Activated CD8-positive, alpha-beta memory T cell treated with anti-CD3 and anti-CD28 coated beads, Interleukin-2, amount 10 ng/mL, durations not matched to agents 7 days and 5 days (primary cell): ENCODE measurements at places on chromosomes 5 and 9.

GRCh38 chr9:127092041-127092608 is 30.3 kb downstream of the ANGPTL2 start:
- no peak for DNase-seq

DNA sequence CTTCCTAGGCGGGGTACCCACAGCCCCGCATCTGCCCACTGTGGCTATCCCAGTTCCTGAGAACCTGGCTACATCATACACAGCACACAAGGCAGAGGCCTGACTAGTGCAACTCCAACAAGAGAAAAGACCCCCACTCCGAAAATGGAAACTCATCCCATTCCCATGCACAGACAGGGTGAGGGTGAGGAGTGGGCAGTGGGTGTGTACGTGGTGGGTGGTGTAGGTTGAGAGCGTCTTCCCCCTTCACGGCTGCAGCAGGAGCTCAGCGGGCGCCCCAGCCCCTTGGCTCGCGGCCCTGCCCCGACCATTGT is 501 bp upstream of the MAP1B start:
- DNase-seq, result no peak

GRCh38 chr5:378301-378891 is 56.9 kb downstream of the AHRR start:
- peak; percentile 89 for DNase-seq

DNA sequence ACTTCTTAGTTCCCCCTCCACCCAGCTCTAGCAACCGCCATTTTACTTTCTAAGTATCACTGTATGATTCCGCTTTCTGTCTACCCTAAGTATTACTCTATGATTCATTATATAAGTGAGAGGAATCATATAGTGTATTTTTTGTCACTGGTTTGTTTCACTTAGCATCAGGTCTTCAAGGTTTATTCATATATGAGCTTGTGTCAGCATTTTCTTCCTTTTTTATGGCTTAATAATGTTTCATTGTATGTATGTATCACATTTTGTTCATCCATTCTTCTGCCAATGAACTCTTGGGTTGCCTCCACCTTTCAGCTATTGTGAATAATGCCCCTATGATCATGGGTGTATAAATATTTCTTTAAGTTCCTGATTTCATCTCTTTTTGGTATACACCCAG is 222.8 kb downstream of the SNCAIP start:
- no peak for DNase-seq

DNA sequence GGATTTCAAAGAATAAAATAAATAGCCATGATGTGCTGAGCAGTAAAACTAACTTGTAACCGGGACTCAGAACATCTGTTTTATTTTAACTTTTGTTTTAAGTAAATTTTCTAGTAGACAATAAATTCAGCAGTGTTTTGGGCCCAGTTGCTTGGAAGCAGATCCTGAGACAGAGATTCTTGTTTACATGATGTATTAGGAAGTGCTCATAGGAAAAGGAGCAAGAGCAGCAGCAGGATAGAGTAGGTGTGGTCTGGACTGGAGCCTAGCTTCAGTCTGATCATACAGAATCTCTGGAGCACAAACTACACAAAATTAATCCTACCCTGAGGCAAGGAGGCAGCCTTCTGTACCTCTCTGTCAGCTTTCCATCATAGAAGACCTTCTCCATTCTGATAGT is 139.2 kb upstream of the CCNH start:
- DNase-seq, result no peak

DNA sequence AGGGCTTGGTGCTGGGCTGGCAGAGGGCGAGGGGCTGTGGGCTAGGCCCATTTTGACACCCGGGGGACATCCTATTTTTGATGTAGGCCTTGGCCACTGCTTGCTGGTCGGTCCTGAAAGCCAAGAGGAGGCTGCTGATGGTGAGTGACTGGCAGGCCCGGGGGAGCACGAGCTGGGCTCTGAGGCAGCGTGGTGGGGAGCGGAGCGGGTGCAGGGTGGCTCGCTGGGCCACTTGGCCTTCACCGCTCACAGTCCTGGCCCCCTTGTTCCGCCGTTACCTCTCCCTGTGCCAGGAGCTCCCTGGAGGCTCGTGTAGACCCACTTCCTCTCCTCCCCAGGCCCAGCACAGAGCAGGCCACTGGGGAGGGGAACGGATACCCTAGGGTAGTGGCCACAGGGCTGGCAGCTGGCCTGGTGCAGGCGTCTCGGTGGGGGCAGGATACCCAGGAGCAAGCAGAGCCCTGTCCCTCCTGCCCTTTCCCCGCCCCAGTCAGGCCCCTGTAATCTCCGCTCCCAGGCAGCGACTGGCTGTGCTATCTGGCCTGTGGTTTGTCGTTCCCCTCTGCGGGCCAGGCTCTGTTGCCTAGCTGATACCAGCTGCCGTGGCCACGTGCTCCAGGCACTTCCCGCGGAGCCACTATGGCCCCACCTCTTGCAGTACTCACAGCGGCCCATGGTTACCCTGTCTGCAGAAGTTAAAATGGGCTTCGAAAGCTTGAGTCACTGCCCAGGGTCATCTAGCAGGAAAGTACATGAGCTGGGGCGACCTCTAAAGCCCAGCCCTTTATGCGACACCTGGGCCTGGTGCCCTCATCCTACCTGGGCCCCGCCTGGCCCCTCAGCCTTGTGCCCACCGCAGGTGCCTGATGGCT is 11.7 kb upstream of the DOLPP1 start:
- peak; percentile 89 for DNase-seq

DNA sequence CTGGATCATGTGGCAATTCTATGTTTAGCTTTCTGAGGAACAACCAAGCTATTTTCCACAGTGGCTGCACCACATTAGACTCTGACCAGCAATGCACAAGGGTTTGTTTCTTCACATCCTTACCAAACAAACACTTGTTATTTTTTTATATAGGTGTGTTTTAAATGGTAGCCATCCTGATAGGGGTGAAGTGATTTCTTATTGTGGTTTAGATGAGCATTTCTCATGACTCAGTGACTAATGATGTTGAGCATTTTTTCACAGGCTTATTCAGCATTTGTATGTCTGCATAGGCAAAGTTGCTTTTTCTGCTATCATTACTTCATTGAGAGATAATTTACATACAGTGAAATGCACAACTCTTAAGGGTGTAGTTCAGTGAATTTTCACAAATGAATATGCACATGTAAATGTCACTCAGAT is 36.0 kb downstream of the ANKRD33B start:
- DNase-seq, result no peak

- no peak for DNase-seq
These were observed 2.5 kb downstream of the F2R start for GRCh38 chr5:76718381-76718832.

DNA sequence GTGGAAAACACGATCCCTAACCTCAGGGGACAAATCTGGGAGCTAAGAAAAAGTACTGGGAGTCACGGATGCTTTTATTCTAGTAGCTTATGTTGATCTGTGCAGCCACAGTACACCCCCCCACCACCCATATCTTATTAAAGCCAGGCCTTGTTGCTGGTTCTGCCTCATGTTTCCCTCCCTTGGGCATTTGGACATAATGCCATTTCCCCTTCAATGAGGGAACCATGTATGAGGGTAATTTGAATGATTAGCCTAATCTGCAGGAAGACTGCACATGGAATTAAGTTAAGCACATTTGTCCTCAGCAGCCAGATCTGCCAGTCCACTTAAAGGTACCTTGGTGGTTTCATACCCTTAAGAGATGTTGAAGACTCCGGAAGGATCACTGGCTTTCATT is 102.0 kb downstream of the ARHGAP26 start:
- no peak for DNase-seq

- DNase-seq, result no peak
These were observed 179.0 kb upstream of the CD180 start for GRCh38 chr5:67375606-67376005.

GRCh38 chr5:119439140-119439631 is 13.1 kb upstream of the HSD17B4 start:
- no peak for DNase-seq

DNA sequence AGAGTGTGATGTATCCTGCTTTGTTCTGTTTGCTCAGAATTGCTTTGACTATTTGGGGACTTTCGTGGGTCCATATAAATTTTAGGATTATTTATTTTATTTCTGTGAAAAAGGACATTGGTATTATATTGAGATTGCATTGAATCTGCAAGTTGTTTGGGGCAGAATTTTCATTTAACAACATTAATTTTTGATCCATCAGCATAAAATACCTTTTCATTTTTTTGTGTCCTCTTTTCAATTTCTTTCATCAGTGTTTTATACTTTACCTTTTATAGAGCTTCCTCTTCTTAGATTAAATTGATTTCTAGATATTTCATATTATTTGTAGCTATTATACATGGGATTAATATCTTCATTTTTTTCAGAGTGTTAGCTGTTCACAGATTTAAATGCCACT is 40.8 kb upstream of the FBXL7 start:
- no peak for DNase-seq

- DNase-seq, result no peak
These were observed 96.9 kb upstream of the FCN2 start for GRCh38 chr9:134783699-134784039.
